Stimulated activated CD8-positive, alpha-beta memory T cell treated with anti-CD3 and anti-CD28 coated beads, Interleukin-4, amount 100 ng/mL, for 1 hour (primary cell): ENCODE measurements at places on chromosomes 1 and 21.

GRCh38 chr1:119331915-119332314 lies 36.7 kb upstream of the HAO2 start:
- no peak for DNase-seq

DNA sequence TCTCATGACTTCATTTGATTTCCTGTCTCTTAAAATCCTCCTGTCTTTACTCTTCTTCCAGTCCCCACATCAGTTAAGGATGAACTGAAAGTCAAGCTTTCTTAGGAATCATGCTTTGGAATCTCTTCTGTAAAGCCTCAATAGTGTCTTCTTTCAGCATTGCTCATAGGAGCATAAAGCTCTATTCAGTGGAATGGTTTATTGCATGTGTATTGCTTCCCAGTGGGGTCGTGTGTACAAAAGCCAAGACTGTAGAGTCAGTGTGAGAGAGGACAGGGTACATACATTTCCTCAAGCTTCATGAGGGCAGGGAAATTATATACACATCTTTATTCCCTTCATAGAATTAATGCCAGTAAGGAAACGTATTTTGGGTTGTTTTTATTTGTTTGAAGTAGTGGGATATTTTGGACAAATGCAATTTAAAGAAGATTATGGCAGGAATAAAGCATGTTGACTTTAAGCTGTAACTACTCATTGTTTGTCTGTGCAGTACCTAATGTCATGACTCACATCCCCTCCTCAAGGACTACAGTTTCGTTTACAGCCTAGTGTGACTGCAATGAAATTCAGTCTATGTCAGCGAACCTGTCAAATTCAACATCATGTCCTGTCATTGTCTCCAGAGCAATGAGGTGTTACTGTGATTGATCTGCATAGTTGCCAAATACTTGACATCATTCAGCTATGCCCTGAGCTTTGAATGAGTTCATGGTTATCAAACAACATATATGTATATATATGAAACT lies 2164.2 kb downstream of the NCAM2 start:
- no peak for DNase-seq

DNA sequence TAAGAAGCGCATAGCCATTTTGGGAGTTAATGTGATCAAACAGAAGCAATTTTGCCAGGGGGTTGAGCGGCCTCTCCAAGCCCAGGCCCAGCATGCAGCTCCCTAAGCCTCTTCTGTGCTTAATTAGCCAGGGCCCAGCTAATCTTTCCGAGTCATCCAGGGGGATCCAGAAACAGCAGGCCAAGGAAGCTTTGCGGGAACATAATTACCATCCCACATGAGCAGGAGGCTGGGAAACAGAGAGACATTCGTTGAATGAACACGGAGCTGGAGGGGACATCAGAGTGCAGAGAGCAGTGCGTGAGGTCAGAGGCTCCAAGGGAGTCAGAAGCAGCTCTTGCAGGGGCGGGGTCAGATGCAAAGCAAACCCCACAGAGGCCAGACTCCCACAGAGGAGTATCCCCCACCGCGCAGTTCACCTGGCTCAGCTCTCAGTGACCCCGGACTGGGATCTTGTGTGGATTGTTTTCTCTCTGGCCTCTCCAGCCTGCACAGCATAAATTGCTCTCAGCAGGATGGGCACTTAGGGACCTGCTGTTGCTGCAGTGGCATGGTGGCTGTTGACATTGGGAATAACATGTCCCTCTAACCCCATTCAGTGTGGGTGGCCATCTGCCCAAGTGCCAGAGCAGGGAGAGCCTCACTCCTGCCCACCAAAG lies 657.4 kb downstream of the AJAP1 start:
- DNase-seq, result no peak

GRCh38 chr1:84069236-84069845 lies 70.4 kb upstream of the TTLL7 start:
- DNase-seq, result no peak

DNA sequence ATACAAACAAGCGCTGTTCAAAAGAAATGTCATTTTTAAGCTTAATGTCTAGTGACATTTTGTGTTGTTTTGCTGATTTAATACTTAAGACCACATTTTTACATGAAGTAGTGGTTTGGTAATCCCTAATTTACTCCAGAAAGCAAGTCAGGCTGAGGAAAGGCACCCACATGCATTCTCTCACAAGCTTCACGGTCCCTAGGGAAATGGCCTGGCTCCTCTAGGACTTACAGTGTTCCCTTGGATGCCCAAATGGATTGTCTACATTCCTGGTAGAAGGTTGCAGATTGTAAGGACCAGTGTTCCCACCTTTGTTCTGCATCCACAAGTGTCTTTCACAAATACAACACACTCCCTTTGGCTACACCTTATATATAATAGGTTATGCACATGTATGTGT lies 9.5 kb downstream of the GPSM2 start:
- no peak for DNase-seq

- no peak for DNase-seq
These were observed 90.8 kb upstream of the ERRFI1 start for GRCh38 chr1:8116894-8117264.

DNA sequence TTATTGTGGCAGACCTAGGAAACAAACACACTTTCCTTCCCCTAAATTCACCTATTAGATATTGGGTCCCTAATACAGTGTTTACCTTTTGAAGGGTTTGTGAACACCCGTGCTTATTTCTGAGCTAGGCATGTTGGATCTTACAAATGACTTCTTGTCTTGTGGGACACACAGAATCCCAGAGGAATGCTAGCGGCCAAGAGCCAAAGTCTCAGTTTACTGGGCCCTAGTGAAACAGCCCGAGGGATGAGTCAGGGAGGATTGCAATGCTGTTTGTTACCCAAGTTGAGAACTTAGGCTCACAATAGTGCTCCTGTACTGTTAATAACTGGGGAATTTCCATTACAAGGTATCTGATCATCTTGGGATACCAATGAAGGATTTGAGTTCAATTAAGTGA lies 100.1 kb upstream of the AKT3 start:
- DNase-seq, result no peak

- DNase-seq, result no peak
These were observed 65.7 kb upstream of the CNTN2 start for GRCh38 chr1:204977318-204977717.

DNA sequence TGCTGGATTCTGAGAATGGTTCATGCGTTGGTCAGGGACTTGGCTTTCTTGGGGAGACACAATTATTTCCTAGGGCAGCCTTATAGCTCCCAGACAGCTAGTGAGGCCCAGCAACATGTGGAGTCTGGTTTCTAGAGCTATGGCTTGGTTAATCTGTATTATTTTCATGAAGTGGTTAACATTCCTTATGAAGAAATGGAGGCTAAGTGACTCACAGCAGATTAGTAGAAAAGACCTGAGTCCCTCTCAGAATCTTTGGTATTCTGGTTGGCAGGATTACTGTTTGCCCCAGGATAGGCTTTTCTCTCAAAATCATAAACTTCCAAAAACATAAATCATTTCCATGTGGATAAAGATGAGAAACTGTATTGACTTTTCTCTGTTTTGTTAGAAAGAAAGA lies 42.3 kb downstream of the DUSP10 start:
- DNase-seq, result no peak

DNA sequence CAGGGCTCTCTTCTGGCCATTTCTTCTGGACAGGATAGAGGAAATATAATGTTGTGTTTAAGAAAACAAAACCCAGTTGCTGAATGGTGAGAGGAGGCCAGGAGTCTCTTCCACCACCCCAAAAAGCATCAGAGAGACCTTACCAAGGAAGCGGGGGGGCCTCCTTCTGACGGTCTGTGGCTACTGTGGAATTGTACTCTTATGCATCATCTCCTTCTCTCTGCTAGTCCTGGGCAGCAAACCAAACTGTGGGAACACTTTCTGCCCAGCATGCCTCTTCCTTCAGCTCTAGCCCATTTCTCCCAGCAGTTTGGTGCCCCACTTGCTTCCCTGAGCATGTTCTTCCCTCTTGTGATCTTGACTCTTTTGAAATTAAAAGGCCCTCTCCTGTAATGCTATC lies 157.7 kb downstream of the HHIPL2 start:
- DNase-seq, result no peak

DNA sequence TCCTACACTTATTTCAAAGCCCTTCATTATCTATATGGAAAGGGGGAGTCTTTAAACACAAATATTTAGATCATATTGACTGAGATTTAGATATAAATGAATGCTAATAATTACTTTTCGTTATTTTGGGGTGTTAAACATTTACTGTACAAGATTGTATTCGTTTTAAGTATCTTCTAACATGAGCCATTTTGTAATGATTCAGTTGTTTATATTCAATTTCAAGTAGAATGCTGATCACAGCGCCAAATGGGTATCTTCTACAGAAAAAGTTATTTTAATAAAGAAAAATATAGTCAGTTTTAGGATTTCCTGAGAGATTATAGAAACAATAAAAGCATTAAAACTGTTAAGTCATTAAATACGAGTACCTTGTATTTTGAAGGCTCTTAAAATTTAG lies 104.5 kb upstream of the HNRNPU start:
- no peak for DNase-seq

GRCh38 chr1:77349275-77349674 lies 67.5 kb downstream of the AK5 start:
- DNase-seq, result no peak

DNA sequence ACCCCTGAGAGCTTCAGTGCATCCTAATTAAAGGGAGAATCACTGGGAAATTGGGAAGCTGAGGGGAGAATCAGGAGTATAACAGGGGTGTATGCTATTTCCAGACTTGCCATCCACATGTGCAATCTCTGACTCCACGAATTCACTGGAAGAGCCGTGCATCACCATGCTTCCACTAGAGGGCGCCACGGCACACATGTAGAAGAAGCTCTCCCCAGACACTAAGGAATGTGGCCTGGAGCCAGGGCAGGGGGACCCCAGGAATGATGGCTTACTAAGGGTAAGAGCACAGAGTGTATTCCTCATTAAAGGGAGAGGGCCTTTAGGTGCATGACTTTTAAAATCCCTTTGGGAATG lies 81.5 kb downstream of the ABCA4 start:
- no peak for DNase-seq

GRCh38 chr1:118902711-118903191 lies 85.4 kb downstream of the TBX15 start:
- no peak for DNase-seq

DNA sequence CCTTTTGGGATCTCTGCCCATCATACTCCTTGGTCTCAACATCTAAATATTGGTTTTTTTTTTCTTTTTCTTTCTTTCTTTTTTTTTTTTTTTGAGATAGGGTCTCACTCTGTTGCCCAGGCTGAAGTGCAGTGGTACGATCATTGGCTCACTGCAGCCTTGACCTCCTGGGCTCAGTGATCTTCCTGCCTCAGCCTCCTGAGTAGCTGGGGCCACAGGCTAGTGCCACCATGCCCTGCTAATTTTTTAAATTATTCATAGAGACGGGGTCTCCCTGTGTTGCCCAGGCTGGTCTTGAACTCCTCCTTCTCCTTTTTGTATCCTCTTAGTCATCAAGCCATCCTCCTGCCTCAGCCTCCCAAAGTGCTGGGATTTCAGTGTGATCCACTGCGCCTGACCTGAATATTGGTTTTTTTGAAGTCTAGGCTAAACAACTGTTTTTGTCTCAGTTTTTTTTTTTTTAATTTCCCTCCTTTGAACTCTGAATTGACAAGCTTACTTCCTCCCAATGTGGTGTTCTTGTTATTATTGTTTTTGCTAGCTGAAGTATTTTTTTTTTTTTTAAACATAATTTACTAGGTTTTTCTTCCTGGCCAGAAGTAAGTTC lies 30.9 kb downstream of the MAPKAPK2 start:
- no peak for DNase-seq

DNA sequence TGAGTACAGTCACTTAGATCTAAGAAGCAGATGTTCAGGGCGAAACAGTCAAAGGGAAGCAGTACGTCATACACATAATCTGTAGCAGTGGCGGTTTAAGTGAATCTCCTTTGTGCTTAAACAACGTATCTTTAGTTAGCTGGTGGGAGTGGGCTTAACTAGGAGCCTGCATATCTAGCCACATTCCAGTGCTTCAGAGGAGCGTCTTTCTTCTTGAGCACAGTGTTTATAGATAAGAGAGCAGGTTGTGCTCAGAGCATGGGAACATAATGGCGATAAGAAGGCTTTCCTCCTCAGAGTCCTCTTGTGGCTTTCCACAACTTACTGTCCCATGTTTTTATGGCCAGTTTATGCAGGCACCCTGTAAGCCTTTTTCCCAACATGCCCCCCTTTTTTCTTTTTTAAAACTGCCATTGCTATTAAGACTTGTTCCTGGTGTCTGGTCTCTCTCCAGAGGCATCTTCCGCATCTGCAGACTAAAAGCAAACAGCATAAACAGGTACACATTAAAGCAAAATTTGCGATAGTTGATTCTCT lies 3.2 kb downstream of the DAP3 start:
- no peak for DNase-seq

- DNase-seq, result no peak
These were observed 7.1 kb downstream of the SLC37A1 start for GRCh38 chr21:42520628-42521253.

GRCh38 chr1:189217646-189218045 lies 1260.0 kb downstream of the BRINP3 start:
- no peak for DNase-seq

- no peak for DNase-seq
These were observed 74.5 kb downstream of the C1orf21 start for GRCh38 chr1:184461321-184461720.

DNA sequence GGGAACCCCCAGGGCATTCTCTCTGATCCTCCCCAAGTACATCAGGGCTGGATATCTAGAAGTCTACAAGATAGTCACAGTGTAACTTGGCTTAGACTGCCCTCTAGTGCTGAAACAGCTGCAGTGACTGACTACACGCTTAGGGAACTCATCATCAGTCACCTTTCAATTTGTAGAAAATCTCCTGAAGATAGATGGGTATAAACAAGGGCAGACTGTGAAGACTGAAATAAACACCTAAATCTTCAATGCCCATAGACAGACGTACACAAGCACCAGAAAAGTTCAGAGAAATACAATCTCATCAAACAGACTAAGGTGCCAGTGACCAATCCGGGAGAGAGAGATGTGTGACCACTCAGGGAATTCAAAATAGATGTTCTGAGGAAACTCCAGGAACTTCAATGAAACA lies 46.6 kb downstream of the PACC1 start:
- DNase-seq, result no peak

DNA sequence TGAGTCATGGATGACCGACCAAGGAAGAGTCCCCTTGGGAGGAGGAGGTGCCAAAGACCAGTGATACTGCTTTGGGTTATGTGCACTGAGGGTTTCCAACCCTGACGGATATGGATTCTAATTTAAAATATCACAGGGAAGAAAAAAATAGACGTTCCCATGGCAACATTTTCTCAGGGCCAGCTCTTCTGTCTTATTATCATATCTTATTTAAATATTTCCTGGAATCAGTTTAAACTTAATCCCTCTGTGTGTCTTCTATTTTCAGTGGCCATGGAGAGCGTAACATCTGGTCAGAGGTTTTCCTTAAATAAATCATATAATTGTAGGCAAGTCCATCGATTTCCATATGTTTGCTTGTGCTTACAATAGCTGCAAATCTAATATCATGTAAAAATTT lies 205.4 kb upstream of the FMN2 start:
- no peak for DNase-seq
